Muscle of leg (tissue), 16 donors: ENCODE measurements at places on chromosomes 6 and 20.
A peak's percentile ranks its signal among the peaks of the same experiment; 100 is the strongest.

- DNase-seq = no peak
- peaks cover 12% of the 10 kb centered on the region for H3K4me1 ChIP-seq
- no peak overlapping the region for H3K27ac ChIP-seq
- no peaks in the 10 kb centered on the region for H3K27me3 ChIP-seq
Observed at GRCh38 chr6:4905826-4906225, 98.0 kb downstream of the RPP40 start.

DNA sequence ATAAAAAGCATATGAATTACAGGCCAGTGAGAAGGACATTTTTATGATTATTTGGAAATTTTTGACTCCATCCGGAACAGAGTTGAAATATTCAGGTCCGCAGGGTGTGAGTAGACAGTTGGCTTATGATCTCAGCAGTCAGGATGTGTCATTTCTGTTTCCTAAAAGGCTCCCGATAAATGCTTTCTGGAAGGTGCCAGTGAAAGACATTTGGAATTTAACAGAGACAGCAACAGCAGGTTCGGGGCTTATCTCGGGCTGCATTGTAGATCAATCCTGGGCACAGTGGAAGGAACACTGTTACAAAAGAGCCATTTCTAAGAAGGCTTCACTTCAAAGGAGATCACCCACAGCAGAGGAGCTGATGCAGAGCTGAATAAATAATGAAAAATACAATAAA lies 934.4 kb downstream of the KIF16B start:
- no peak overlapping the region for H3K27ac ChIP-seq
- no peak for DNase-seq
- H3K4me3 ChIP-seq = no peak overlapping the region
- H3K4me1 ChIP-seq = no peaks in the 10 kb centered on the region
- no peaks in the 10 kb centered on the region for H3K27me3 ChIP-seq

DNA sequence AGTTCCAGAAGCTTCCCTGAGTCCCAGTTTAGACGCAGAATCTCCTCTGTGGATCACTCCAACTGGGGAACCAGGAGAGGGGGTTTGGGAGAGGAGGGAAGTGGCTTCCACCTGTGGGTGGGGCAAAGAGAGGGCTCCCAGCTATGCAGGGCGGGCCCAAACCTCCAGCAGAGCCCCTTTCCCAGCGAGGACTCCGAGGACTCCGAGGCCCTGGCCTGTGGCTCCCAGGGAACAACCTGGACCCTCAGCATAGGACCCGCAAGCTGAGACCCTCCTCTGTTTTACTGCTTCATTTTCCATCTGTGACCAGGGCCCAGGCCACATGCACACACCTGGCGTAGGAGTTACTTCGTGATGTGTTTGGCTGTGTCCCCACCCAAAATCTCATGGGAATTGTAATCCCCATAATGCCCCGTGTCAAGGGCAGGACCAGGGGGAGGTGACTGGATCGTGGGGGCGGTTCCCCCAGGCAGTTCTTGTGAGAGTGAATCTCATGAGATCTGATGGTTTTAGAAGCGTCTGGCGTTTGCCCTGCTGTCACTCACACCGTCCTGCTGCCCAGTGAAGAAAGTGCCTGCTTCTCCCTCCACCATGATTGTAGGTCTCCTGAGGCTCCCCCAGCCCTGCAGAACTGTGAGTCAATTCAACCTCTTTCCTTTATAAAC lies 27.9 kb downstream of the NTSR1 start:
- H3K4me3 ChIP-seq = no peak overlapping the region
- H3K27ac ChIP-seq = no peak overlapping the region
- H3K27me3 ChIP-seq = peaks cover 33% of the 10 kb centered on the region
- DNase-seq = no peak
- H3K36me3 ChIP-seq = no peaks in the 10 kb centered on the region
- H3K4me1 ChIP-seq = peaks cover 38% of the 10 kb centered on the region

DNA sequence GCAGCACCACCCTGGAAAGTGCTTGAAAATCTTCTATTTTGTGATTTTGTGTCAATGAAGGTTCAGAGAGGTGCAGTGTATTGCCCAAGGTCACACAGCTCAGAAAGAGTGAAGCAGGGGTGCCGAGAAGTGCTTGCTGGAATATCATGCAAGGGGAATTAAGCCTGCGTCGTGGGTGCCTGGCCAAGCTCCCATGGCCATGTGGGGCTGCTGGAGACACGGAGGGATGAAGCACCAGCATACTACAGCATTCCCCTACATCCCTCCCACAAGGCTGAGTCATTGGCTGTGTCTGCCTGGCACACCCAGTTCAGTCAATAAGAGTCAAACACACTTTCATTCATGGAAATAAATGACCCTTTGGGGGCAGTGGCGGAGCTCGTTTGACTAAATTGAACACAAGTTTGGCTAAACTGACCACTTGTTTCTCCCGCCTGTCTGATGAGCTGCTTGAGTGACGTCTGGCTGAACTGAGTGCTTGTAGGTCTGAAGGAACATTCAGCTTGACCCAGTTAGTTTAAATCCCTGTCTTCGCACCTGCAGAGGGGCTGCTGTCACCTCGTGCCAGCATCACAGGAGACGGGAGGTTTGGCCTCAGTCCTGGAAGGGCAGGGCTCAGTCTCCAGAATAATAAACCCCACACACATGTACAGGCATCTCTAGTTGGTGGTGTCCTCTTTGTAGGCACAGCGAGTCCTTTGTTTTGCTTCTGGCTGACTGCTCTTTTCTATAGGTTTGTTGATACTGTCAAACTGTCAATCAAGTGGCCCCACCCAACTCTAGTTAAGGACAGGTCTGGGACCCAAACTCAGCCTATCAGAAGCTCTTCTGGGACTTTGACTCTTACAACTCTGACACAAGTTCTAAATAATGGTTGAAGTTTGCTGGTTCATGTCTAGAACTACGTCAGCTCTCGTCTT lies 8.4 kb upstream of the TGM2 start:
- no peaks in the 10 kb centered on the region for H3K36me3 ChIP-seq
- no peak overlapping the region for H3K27ac ChIP-seq
- no peak overlapping the region for H3K4me3 ChIP-seq
- peaks cover 16% of the 10 kb centered on the region for H3K4me1 ChIP-seq

GRCh38 chr6:89239338-89239737 lies 22.2 kb upstream of the GABRR1 start:
- H3K4me3 ChIP-seq = no peak overlapping the region
- DNase-seq = no peak
- H3K27me3 ChIP-seq = no peaks in the 10 kb centered on the region
- no peaks in the 10 kb centered on the region for H3K4me1 ChIP-seq
- no peaks in the 10 kb centered on the region for H3K36me3 ChIP-seq

- peaks cover 70% of the 10 kb centered on the region for H3K4me1 ChIP-seq
- no peaks in the 10 kb centered on the region for H3K36me3 ChIP-seq
- no peak overlapping the region for H3K27ac ChIP-seq
Observed at GRCh38 chr20:59400708-59401107, 100.3 kb downstream of the EDN3 start.

DNA sequence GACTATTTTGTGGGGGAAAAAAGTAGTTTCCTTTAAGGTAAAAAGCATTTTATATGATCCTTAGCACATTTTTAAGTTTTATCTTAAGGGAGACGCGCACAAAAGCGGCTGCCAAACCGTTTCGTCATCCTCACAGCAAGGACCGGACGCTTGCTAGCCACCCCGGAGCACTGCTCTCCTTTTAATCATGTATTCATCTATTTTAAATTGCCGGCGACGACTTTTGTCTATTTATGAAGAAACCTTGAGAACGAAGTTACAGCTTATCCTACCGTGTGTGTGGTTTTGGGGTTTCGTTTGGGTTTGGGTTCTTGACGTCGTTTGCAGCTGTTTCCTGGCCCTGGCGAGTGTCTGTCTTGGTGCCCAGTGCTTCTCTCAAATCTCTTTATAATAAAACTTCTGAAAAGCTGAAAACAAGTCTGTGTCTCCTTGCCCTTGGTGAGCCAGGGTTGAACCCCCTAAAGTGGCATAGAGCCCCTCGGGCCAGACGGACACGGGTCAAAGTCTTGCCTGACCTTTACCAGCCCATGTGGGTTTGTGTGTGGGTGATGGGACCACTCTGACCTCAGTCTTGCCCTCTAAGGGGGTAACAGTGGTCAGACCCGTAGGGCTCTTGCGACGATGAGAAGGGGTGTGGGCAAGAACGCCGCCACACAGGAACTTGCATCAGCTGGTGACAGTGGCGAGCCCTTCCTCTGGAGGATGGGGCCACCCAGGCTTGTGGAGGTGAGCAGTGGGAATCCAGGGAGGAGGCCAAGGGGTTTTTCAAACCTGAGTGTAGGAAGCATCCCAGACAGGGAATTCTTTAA lies 117.6 kb downstream of the JPH2 start:
- H3K27me3 ChIP-seq = peaks cover 5% of the 10 kb centered on the region
- H3K4me1 ChIP-seq = peaks cover 1% of the 10 kb centered on the region
- no peaks in the 10 kb centered on the region for H3K36me3 ChIP-seq
- H3K27ac ChIP-seq = no peak overlapping the region

DNA sequence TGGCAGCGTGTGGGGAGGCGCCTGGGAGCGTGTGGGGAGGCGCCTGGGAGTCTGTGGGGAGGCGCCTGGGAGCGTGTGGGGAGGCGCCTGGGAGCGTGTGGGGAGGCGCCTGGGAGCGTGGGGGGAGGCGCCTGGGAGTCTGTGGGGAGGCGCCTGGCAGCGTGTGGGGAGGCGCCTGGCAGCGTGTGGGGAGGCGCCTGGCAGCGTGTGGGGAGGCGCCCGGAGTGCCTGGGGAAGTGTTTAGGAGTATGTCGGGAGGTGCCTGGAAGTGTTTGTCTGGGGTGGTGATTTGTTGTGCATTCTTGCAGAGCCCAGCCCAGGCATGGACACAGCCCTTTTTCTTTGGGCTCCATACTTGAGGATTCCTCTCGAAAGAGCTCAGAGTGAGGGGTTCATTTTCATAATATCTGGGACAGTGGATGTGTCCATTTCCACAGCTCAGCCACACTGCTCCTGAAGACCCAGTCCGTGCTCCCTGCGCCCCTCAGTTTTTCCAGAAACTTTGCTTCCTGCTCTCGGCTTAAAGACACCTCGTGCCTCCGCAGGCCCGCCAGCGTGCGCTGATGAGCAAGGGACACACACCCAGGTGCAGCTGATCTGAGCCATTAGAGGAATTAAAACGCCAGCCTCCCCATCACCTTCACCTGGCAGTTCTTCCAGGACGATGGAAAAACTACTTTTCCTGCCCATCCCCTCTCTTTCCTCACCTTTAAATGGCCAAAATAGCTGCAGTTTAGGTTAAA lies 172.2 kb upstream of the THBS2 start:
- H3K4me3 ChIP-seq = no peak overlapping the region
- H3K27me3 ChIP-seq = no peaks in the 10 kb centered on the region
- DNase-seq = no peak
- peaks cover 10% of the 10 kb centered on the region for H3K4me1 ChIP-seq
- H3K27ac ChIP-seq = no peak overlapping the region

- H3K36me3 ChIP-seq = peaks cover 2% of the 10 kb centered on the region
- no peaks in the 10 kb centered on the region for H3K27me3 ChIP-seq
- peak overlapping the region; percentile 99 for H3K27ac ChIP-seq
- H3K4me3 ChIP-seq = peak overlapping the region; percentile 72
Observed at GRCh38 chr6:4021854-4022695, 56.9 kb downstream of the FAM217A start.

DNA sequence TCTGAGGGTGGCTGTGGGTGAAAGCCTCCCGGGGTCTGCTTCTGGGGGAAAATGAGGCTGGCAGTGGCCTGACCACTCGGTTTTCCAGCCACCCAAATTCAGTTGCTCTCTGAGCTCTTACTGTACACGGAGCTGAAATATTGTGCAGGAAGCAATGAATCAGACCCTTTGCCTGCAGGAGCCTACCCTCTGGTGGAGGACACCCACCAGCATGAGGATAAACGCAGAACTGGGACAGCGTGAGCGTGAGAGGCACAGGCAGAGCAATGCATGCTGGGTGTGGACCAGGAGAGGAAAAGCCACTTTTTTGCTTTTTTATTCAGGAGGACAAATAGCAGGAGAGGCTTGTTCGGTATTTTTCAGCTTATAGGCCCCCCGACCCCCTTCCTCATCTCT lies 298.0 kb downstream of the QKI start:
- peak overlapping the region; percentile 65 for H3K27ac ChIP-seq
- peak; percentile 48 for DNase-seq
- no peaks in the 10 kb centered on the region for H3K36me3 ChIP-seq
- peaks cover 51% of the 10 kb centered on the region for H3K4me1 ChIP-seq

DNA sequence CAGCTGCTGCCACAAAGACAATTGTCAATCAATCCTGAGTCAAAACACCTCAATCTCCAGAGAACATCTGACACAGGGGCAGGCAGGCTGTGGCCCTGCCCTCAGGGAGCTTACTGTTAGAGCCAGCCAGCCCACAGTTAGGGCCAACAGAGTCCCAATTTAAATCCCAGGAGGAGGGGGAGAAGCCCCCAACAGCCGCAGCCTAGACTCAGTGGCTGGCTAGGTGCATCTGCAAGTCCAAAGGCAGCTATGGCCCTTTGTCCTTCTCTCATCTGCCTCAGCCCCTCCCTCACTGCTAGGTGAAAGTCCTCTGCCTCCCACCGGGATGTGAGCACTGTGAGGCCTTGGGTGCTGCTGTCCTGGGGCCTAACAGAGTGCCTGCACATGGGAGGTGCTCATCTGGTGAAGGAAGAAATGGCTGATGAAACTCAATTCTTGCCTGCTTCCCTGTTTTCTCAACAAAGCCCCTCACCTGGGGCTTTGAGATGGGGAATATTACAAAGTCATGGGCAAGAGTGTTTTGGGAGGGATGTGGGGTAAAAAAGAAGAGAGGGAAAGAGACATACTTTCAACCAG lies 33.7 kb upstream of the VEGFA start:
- peaks cover 11% of the 10 kb centered on the region for H3K4me1 ChIP-seq
- no peaks in the 10 kb centered on the region for H3K36me3 ChIP-seq
- H3K27me3 ChIP-seq = no peaks in the 10 kb centered on the region
- H3K4me3 ChIP-seq = no peak overlapping the region

- H3K4me3 ChIP-seq = no peak overlapping the region
- no peaks in the 10 kb centered on the region for H3K36me3 ChIP-seq
- no peaks in the 10 kb centered on the region for H3K27me3 ChIP-seq
- no peak overlapping the region for H3K27ac ChIP-seq
- H3K4me1 ChIP-seq = no peaks in the 10 kb centered on the region
- DNase-seq = peak; percentile 59
Observed at GRCh38 chr20:5675103-5676091, 74.8 kb upstream of the SHLD1 start.

GRCh38 chr6:126307849-126308248 lies 32.1 kb upstream of the CENPW start:
- H3K4me1 ChIP-seq = no peaks in the 10 kb centered on the region
- H3K27me3 ChIP-seq = no peaks in the 10 kb centered on the region
- H3K4me3 ChIP-seq = no peak overlapping the region
- no peaks in the 10 kb centered on the region for H3K36me3 ChIP-seq
- DNase-seq = peak; percentile 96
